AG20443 (cell line): ENCODE measurements at places on chromosomes 1 and 21.

- no peak for DNase-seq
Observed at GRCh38 chr1:226565476-226565875, 16.9 kb downstream of the STUM start.

- no peak for DNase-seq
Observed at GRCh38 chr1:245990315-245991022, 516.6 kb downstream of the SMYD3 start.

GRCh38 chr21:42568866-42569731 is 55.4 kb downstream of the SLC37A1 start:
- DNase-seq = no peak

GRCh38 chr1:222592171-222592570 is 2.4 kb upstream of the TAF1A start:
- peak; percentile 18 for DNase-seq

GRCh38 chr1:110879758-110880606 is 7.0 kb downstream of the CD53 start:
- no peak for DNase-seq

- DNase-seq = no peak
Observed at GRCh38 chr21:41894922-41895557, 15.9 kb upstream of the PRDM15 start.
